Dermis blood vessel endothelial cell (primary cell): ENCODE measurements at places on chromosomes 2 and 18. TPM values are rescaled to one million over a fixed set of nuclear protein-coding genes. Genes with fewer than 3 reads are reported as not detected.

Gene RGPD4
- total RNA-seq: not detected in 2 replicates

Gene MAPK4
- not detected in 2 replicates for total RNA-seq

Gene VWC2L
- not detected in 2 replicates for total RNA-seq

Gene PDCD1
- not detected in 2 replicates for total RNA-seq

Gene CAPG
- 46.1 and 56.3 TPM in 2 replicates for total RNA-seq

Gene DIPK1C
- total RNA-seq: not detected in 2 replicates

Gene ANO7
- 0.34 and 1.1 TPM in 2 replicates for total RNA-seq

Gene KRTCAP3
- 0.47 and 0.51 TPM in 2 replicates for total RNA-seq

Gene RPL37A
- 1,015 and 1,508 TPM in 2 replicates for total RNA-seq

Gene ATOH8
- 42.3 and 58.4 TPM in 2 replicates for total RNA-seq

Gene CCL20
- total RNA-seq: 0.65 and 1.0 TPM in 2 replicates

Gene PPIL3
- total RNA-seq: 18.9 and 20.6 TPM in 2 replicates

Gene ZBTB7C
- total RNA-seq: under 0.01 TPM in 1 of 2 replicates, not detected in the other

Gene C2orf81
- 0.14 and 0.17 TPM in 2 replicates for total RNA-seq

Gene ERICH2
- total RNA-seq: not detected in 2 replicates

Gene FNDC4
- total RNA-seq: 14.5 and 17.9 TPM in 2 replicates
